ENCODE measurements at places on chromosomes 4 and X.

- no peak overlapping the region for H3K4me3 ChIP-seq
- H3K27me3 ChIP-seq, result peaks cover 5% of the 10 kb centered on the region
- H3K36me3 ChIP-seq, result no peaks in the 10 kb centered on the region
- DNase-seq, result no peak
- H3K27ac ChIP-seq, result no peak overlapping the region
Measured at GRCh38 chr4:36358173-36358572, 76.8 kb downstream of the DTHD1 start.

DNA sequence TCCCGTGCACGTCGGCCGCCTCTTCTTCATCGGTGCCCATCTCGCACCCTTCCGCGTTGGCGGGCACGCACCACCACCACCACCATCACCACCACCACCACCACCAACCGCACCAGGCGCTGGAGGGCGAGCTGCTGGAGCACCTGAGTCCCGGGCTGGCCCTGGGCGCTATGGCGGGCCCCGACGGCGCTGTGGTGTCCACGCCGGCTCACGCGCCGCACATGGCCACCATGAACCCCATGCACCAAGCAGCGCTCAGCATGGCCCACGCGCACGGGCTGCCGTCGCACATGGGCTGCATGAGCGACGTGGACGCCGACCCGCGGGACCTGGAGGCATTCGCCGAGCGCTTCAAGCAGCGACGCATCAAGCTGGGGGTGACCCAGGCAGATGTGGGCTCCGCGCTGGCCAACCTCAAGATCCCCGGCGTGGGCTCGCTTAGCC, 1.4 kb downstream of the POU4F2 start:
- H3K4me3 ChIP-seq, result peak overlapping the region; percentile 36
- H3K27ac ChIP-seq, result no peak overlapping the region
- no peak for DNase-seq
- H3K27me3 ChIP-seq, result peaks cover 75% of the 10 kb centered on the region
- H3K4me1 ChIP-seq, result peaks cover 10% of the 10 kb centered on the region

GRCh38 chrX:22486296-22486695, 213.6 kb downstream of the CBLL2 start:
- no peak overlapping the region for H3K4me3 ChIP-seq
- no peaks in the 10 kb centered on the region for H3K36me3 ChIP-seq
- H3K27ac ChIP-seq, result no peak overlapping the region
- no peak for DNase-seq

- no peaks in the 10 kb centered on the region for H3K4me1 ChIP-seq
- no peak overlapping the region for H3K4me3 ChIP-seq
- no peaks in the 10 kb centered on the region for H3K27me3 ChIP-seq
- no peak overlapping the region for H3K27ac ChIP-seq
Measured at GRCh38 chr4:139826426-139826825, 160.8 kb downstream of the MGST2 start.

GRCh38 chrX:23855569-23855968, 52.2 kb downstream of the APOO start:
- no peak for DNase-seq
- H3K36me3 ChIP-seq, result peaks cover 7% of the 10 kb centered on the region
- H3K27me3 ChIP-seq, result no peaks in the 10 kb centered on the region
- no peak overlapping the region for H3K27ac ChIP-seq
- H3K4me3 ChIP-seq, result no peak overlapping the region
- no peaks in the 10 kb centered on the region for H3K4me1 ChIP-seq

DNA sequence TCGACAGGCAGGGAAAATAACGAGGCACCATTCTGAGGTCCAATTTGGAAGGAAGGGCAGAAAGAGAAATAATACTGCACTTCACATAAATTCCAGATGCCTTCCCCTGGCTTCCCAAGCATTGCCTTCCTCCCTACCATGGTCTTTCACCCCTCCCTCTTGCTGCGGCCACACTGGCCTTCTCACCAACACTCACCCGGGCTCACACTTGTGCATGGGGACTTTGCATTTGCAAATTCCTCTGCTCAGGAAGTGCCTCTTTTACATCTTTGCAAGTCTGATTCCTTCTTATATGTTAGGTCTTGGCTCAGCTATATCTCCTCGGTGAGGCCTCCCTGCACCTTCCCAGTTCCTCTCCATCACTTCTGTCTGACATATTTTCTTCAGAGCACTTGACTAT, 199.4 kb downstream of the CHIC2 start:
- H3K4me3 ChIP-seq, result no peak overlapping the region
- no peak for DNase-seq
- peaks cover 11% of the 10 kb centered on the region for H3K27me3 ChIP-seq
- H3K36me3 ChIP-seq, result no peaks in the 10 kb centered on the region

- no peak for DNase-seq
- H3K36me3 ChIP-seq, result no peaks in the 10 kb centered on the region
- no peaks in the 10 kb centered on the region for H3K27me3 ChIP-seq
- H3K4me3 ChIP-seq, result no peak overlapping the region
- no peak overlapping the region for H3K27ac ChIP-seq
Measured at GRCh38 chr4:74724979-74725378, 69.3 kb downstream of the BTC start.

DNA sequence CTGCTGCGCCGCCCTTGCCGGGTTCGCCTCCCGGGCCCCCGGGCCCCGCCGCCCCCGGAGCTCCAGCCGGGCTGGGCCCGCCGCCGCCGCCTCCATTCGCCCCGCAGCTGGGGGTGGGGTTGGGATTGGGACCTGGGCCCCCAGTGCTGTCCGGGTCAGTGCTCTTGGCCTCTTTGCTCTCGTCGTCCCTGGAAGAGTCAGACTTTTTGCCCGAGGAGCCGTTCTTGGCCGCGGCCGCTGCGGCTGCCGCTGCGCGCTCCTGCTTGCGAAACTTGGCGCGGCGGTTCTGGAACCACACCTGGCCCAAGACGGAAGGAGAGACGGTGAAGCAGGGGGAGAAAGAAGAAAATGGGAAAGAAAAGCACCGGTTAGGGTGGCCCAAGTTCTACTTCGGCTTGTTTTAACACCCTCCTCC, 2.5 kb downstream of the PHOX2B start:
- DNase-seq, result no peak
- peaks cover 6% of the 10 kb centered on the region for H3K36me3 ChIP-seq
- peaks cover 64% of the 10 kb centered on the region for H3K27me3 ChIP-seq
- H3K4me3 ChIP-seq, result no peak overlapping the region

- H3K27me3 ChIP-seq, result peaks cover 17% of the 10 kb centered on the region
- peaks cover 5% of the 10 kb centered on the region for H3K4me1 ChIP-seq
- no peaks in the 10 kb centered on the region for H3K36me3 ChIP-seq
- no peak overlapping the region for H3K27ac ChIP-seq
Measured at GRCh38 chr4:54539500-54540029, 118.2 kb upstream of the KIT start.

- no peak overlapping the region for H3K4me3 ChIP-seq
- no peak overlapping the region for H3K27ac ChIP-seq
- no peak for DNase-seq
- H3K4me1 ChIP-seq, result peaks cover 8% of the 10 kb centered on the region
- H3K36me3 ChIP-seq, result no peaks in the 10 kb centered on the region
Measured at GRCh38 chrX:43978226-43978625, 5.0 kb upstream of the NDP start.

GRCh38 chr4:92182736-92183407, 120.9 kb upstream of the GRID2 start:
- H3K4me3 ChIP-seq, result no peak overlapping the region
- no peaks in the 10 kb centered on the region for H3K36me3 ChIP-seq
- no peaks in the 10 kb centered on the region for H3K4me1 ChIP-seq
- no peak for DNase-seq
- H3K27ac ChIP-seq, result no peak overlapping the region
- no peaks in the 10 kb centered on the region for H3K27me3 ChIP-seq

- no peak overlapping the region for H3K27ac ChIP-seq
- DNase-seq, result no peak
- no peaks in the 10 kb centered on the region for H3K27me3 ChIP-seq
- no peaks in the 10 kb centered on the region for H3K36me3 ChIP-seq
Measured at GRCh38 chr4:178242655-178243054, 800.4 kb upstream of the AGA start.

GRCh38 chr4:175166020-175166419, 247.9 kb downstream of the ADAM29 start:
- H3K27me3 ChIP-seq, result no peaks in the 10 kb centered on the region
- H3K4me3 ChIP-seq, result no peak overlapping the region
- no peak for DNase-seq
- no peak overlapping the region for H3K27ac ChIP-seq
- H3K4me1 ChIP-seq, result no peaks in the 10 kb centered on the region

GRCh38 chrX:51024106-51024696, 113.7 kb downstream of the BMP15 start:
- no peaks in the 10 kb centered on the region for H3K4me1 ChIP-seq
- H3K36me3 ChIP-seq, result no peaks in the 10 kb centered on the region
- H3K4me3 ChIP-seq, result no peak overlapping the region
- H3K27me3 ChIP-seq, result peaks cover 2% of the 10 kb centered on the region
- no peak overlapping the region for H3K27ac ChIP-seq

Measured in activated CD8-positive, alpha-beta T cell treated with anti-CD3 and anti-CD28 coated beads, Interleukin-2, amount 10 ng/mL, durations not matched to agents 7 days and 5 days (primary cell).